ENCODE measurements at places on chromosomes 12 and 14.

- DNase-seq: no peak
Measured at GRCh38 chr12:44286821-44287505, 451.1 kb downstream of the TMEM117 start.

GRCh38 chr12:90074086-90074485 is 365.4 kb upstream of the ATP2B1 start:
- no peak for DNase-seq

- no peak for DNase-seq
Measured at GRCh38 chr14:58488550-58488949, 61.0 kb downstream of the KIAA0586 start.

DNA sequence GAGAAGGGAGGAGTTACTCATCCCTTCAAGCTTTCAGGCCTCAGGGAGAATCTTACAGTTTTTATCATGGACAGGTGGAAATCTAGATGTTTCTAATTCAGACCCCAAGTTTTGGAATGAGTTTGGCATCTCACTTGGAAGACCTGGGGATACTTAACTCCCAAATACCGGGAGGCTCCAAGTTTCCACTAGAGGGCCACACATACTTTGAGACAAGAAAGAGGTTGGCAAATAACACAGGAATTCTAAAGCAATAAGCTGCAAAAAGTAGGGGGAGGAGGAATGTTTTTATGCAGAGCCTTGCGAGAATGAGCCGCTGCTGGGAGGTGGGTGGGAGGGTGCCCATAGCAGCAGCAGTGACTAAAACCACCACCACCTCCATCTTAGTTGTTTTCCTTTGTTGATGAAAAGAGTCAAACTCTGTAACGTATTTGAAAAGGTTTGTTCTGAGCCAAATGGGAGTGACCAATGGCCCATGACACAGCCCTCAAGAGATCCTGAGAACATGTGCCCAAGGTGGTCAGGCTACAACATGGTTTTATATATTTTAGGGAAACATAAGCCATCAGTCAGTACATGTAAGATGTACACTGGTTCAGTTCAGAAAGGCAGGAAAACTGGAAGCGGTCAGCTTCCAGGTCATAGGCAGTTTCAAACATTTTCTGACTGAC is 34.2 kb upstream of the RNASE1 start:
- no peak for DNase-seq

- DNase-seq: no peak
Measured at GRCh38 chr12:52274521-52275120, at the start of gene KRT86. Gene KRT86 (plus strand): TSS chr12:52274645. CDS start chr12:52301917, 27,272 bp downstream.

DNA sequence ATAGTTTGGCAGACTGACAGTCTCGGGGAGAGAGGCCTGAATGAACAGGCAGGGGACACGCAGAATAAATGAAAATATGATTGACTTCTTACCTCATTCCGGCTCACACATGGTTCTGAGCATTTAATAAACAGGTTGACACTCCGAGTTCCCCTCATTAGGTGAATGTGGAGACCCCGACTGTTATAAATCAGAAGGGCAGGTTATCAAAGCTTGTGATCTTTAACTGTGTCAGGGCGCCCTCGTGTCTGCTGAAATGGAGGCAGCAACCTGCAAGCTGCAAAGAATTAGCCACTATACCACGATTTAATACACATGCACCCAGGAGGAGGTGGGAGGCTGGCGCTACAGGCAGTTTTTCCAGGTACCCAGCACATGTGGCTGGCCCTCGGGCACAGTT is 627.5 kb downstream of the MED13L start:
- DNase-seq: no peak

GRCh38 chr14:68384335-68384734 is 408.5 kb downstream of the ZFP36L1 start:
- DNase-seq: no peak

DNA sequence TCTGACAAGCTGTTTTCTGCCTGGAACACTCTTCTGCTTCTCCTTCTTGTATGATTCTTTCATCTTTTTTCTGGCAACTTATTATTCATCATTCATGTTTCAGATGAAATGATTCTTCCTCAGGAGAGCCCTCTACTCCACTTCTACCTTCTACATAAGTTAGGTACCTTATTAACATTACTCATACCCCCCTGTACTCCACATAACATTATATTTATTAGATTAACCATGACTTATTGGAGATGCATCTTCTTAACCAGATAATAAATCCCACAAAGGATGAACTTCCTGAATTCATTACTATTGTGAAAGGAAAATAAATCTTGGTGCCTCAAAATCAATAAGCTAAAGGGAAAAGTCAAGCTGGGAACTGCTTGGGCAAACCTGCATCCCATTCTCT is 1636.5 kb upstream of the FLRT2 start:
- DNase-seq: no peak

- no peak for DNase-seq
Measured at GRCh38 chr12:22668441-22668840, 43.5 kb downstream of the ETNK1 start.

- DNase-seq: peak; percentile 16
Measured at GRCh38 chr12:124993626-124994436, at the start of gene BRI3BP. Gene BRI3BP (plus strand): TSS chr12:124993645. CDS start chr12:124993791, 146 bp downstream.

DNA sequence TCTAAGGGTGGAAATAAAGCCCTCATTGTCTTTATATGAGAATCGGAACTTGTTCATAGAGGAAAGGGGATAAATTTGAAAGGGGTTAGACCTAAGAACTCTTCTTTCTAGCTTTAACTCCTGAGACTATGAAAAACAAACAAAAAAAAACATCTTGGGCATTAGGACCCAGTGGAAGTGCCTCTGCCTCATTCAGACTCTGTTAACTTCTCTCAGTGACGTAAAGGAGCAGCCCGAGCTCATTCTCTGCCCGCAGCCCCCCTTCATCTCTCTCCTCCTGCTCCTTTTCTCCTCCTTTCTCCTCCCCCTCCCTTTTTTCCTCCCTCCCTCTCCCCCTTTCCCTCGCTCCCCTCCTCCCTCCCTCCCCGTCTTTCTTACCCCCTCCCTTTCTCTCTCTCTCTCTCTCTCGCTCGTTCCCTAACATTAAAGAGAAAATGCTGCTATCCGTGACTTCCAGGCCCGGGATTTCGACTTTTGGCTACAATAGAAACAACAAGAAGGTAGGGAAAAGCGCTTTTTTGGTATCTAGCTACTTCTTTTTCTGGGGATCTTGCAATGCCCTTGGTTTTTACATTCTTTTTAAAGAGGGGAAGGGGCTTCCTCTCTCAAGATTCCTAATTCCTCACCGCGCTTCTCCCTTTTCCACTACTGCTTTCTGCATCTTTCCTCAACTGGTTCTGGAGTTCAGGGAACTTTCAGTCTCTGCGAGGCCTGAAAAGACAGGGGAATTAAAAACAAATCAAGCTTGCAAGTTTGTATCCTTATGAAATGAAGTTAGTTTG is at the start of gene RBMS2:
Gene RBMS2, plus strand, starts transcription at position 231 of the 782 bp plus-strand sequence. Its CDS starts 204 bp downstream, at position 435.
- DNase-seq: peak; percentile 88

DNA sequence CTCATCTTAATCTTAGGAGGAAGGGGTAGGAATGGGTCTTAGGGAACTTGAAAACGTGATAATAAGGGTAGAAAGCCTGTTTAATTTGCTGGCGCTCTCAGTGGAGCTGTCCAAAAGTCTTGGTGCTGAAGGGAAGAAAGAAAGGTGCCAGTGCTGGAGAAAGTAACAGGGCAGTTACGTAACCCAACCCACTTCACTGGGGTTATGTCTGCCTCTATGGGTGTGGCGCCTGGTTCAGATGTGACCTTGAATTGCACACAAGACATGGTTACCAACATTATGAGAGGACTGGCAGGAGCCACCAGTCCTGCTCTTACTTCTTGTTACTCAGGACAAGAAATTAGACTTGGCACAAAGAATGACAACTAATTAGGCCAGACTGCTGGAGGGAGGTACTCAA is 18.6 kb upstream of the GPATCH2L start:
- DNase-seq: no peak

- no peak for DNase-seq
Measured at GRCh38 chr14:69632164-69632563, 20.8 kb downstream of the SUSD6 start.

DNA sequence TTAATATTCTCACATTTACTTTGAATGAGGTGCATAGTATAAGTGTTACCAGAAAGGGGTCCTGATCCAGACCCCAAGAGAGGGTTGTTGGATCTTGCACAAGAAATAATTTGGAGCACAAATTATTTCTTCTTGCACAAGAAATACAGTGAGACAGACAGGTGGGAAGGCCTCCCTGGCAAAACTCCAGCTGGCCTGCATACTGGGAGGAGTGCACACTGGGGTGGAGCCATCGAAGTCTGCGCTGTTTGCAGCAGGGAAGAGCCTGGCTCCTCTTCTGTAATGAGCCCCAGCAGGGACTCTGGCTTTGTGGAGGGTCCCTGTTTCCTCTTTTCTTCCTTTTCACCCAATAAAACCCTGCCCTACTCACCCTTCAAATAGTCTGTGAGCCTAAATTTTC is 141.6 kb downstream of the GLT1D1 start:
- DNase-seq: peak; percentile 38

DNA sequence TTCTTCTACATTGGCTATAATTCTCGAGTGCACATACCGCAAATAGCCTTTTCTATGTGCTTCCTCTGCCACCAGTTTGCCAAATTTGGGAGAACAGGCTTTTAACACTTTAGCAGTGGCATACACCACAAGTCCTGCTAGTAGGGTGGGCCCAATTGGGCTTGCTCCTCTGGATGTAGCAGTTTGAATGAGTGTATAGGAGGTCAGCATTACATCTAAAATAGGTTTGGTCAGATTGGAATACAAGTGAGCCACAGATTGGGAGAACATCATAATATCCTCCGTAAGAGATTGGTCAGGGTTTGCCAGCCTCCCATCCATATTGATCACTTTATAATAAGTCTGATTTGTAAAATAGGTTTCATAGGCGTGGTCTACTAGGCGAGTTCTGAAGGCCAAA is 902 bp downstream of the ABCD2 start:
- no peak for DNase-seq

- no peak for DNase-seq
Measured at GRCh38 chr14:66490143-66491111, 4.3 kb downstream of the CCDC196 start.

DNA sequence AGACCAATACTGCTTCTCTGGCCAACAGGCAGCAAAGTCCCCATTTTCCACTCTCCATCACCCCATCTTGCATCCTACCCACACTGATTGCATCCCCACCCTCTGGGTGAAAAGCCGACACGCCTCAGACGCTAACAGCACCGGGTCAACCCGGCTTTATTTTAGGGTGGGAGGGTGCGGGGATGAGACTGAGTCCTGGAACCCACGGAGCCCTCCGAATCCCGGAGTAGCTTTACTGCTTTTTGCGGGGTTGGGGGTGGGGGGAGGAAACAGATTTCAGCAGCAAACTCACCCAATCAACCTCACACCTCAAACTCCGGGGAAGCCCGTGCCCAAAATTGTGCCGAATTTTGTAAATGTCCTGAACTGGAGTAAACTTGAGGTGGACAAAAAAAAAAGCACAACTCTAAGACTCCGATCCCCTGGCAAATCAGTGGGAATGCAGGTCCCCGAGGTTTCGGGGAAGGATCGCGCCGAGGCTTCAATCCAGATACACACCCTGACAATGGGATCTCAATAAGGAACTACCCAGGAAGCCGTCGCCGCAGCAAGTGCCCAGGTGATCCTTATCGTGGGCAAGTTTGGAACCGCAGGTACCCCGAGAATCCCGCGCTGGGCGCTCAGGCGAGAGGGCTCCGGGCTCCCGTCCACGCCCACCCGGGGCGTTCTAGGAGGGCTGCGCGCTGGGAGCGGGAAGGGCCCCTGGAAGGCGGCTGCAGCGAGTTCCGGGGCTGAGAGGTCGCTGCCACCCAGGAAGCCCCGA is 1.1 kb downstream of the GCH1 start:
- peak; percentile 16 for DNase-seq

All from mucosa of gallbladder (tissue), 1 donor.